Endodermal cell (in vitro differentiated cells): ENCODE measurements at places on chromosomes 2 and 18. TPM values are rescaled to one million over a fixed set of nuclear protein-coding genes. Genes with fewer than 3 reads are reported as not detected.

GRCh38 chr18:50107468-50107977, 87.4 kb downstream of the MYO5B start:
- DNase-seq: peak; percentile 20
- H3K4me1 ChIP-seq: peaks cover 5% of the 10 kb centered on the region
- H3K27ac ChIP-seq: no peak overlapping the region
- no peak overlapping the region for H3K4me3 ChIP-seq

- H3K36me3 ChIP-seq: no peaks in the 10 kb centered on the region
- no peak overlapping the region for H3K27ac ChIP-seq
- H3K27me3 ChIP-seq: peaks cover 20% of the 10 kb centered on the region
- no peaks in the 10 kb centered on the region for H3K4me1 ChIP-seq
Observed at GRCh38 chr18:9101730-9102507, 580 bp upstream of the NDUFV2 start.

GRCh38 chr2:66699793-66700676, 265.1 kb downstream of the MEIS1 start:
- H3K4me1 ChIP-seq: no peaks in the 10 kb centered on the region
- no peak overlapping the region for H3K4me3 ChIP-seq
- no peaks in the 10 kb centered on the region for H3K27me3 ChIP-seq
- DNase-seq: no peak
- H3K36me3 ChIP-seq: no peaks in the 10 kb centered on the region
- H3K27ac ChIP-seq: peak overlapping the region; percentile 79

- no peak overlapping the region for H3K4me3 ChIP-seq
- no peak overlapping the region for H3K27ac ChIP-seq
- DNase-seq: peak; percentile 90
- peaks cover 3% of the 10 kb centered on the region for H3K4me1 ChIP-seq
- no peaks in the 10 kb centered on the region for H3K27me3 ChIP-seq
- H3K36me3 ChIP-seq: no peaks in the 10 kb centered on the region
Observed at GRCh38 chr2:27016801-27017325, 15.9 kb upstream of the TMEM214 start.

GRCh38 chr2:203678971-203679370, 27.5 kb upstream of the CD28 start:
- H3K27ac ChIP-seq: no peak overlapping the region
- no peak overlapping the region for H3K4me3 ChIP-seq
- DNase-seq: no peak
- no peaks in the 10 kb centered on the region for H3K4me1 ChIP-seq

DNA sequence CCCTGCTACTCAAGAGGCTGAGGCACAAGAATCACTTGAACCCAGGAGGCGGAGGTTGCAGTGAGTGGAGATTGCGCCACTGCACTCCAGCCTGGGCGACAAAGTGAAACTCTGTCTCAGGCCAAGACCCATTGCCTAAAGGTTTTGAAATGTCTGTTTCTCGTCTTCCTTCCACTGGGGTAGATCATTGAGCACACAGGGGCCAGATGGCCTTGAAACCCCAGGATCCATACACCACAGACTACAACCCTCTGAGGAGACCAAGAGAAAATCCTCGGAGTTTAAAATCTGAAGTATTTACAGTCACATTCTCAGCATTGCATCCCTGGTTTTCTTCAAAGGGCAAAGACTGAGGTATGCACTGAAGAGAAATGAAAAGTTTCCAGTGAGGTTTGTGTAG, 7.1 kb upstream of the EPAS1 start:
- H3K27me3 ChIP-seq: peaks cover 49% of the 10 kb centered on the region
- H3K4me1 ChIP-seq: peaks cover 2% of the 10 kb centered on the region
- H3K27ac ChIP-seq: no peak overlapping the region
- H3K4me3 ChIP-seq: no peak overlapping the region
- H3K36me3 ChIP-seq: no peaks in the 10 kb centered on the region
- no peak for DNase-seq

NYAP2 gene
- not detected in 2 replicates for total RNA-seq

NXPH2 gene
- total RNA-seq: 0.35 to 4.8 TPM (median 4.3 TPM) in 3 replicates

ALLC gene
- not detected in 3 replicates for total RNA-seq

DNA sequence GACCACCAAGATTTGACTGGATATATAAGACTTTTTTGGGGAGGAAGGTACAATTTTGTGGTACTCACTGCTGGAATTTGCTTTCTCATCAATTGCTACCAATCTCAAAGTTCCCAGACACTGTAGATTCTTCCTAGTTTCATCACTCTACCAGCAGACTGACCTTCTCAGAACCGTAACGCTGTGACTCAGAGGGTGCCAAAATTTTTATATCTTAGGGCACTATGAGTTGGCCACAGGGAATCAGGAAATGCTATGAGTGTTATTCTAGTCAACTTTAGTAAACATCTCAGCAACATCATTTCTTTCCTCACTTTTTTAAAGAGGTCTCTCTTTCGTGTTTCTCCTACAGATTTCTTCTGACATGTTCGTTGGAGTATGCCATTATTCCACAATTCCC, 499.0 kb downstream of the TMX3 start:
- H3K27me3 ChIP-seq: no peaks in the 10 kb centered on the region
- no peaks in the 10 kb centered on the region for H3K36me3 ChIP-seq
- no peaks in the 10 kb centered on the region for H3K4me1 ChIP-seq
- no peak overlapping the region for H3K27ac ChIP-seq
- no peak for DNase-seq

DNA sequence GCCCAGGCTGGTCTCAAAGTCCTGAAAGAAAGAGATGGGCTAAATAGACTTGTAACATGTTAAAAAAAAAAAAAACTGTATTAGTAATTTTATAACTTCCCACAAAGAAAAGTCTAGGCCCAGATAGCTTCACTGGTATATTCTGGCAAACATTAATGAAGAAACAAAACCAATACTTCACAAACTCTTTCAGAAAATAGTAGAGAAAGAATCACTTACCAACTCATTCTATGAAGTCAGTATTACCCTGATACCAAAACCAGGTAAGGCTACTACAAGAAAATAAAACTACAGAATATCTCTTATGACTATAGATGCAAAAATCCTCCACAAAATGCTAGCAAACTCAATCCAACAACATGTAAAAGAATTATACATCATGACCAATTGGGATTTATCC, 59.9 kb upstream of the ODC1 start:
- H3K27me3 ChIP-seq: no peaks in the 10 kb centered on the region
- H3K4me3 ChIP-seq: no peak overlapping the region
- no peak overlapping the region for H3K27ac ChIP-seq
- DNase-seq: no peak
- H3K36me3 ChIP-seq: no peaks in the 10 kb centered on the region

MAP4K3 gene
- 39.2 to 45.5 TPM (median 39.6 TPM) in 3 replicates for total RNA-seq

DNA sequence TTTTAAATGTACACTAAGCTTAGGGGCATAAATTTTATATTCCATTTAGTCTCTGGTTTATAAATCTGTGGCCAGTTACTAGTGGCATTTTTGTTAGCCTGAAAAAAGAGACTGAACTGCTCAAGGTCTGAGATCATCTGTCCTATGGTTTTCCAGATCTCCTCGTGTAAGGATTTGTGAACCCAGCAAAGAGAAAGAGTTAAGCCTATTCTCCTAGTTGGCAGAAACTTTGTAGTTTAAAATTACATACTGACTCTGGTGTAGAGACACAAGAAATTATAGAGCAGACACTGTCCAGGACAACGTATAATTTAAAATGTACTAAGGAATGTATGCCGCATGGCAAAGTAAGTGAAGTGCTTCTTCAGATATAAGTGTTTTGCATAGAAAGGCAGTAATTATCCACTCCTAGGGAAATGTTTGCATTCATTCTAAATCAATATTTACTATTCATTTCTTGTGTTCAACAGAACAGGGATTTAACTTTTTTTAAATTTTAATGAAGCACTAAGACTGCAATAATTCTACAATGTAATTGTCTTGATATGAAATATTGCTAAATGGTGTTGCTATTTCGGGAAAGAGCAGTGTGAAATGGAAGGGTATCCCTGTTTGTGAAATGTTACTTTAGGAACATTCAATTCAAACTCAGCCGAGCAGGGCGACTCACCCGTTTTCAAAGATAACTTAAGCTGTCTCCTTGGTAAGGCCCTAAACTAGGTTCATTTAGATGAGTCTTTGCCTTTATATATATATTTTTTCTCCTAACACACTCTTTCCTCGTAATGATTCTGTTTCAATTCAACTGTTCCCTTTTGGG, 508.4 kb upstream of the ZEB2 start:
- no peak overlapping the region for H3K27ac ChIP-seq
- H3K36me3 ChIP-seq: no peaks in the 10 kb centered on the region
- H3K4me1 ChIP-seq: no peaks in the 10 kb centered on the region
- no peak overlapping the region for H3K4me3 ChIP-seq
- H3K27me3 ChIP-seq: no peaks in the 10 kb centered on the region
- DNase-seq: no peak

ITGB6 gene
- total RNA-seq: 0.23 and 0.24 TPM in 2 replicates

- peaks cover 42% of the 10 kb centered on the region for H3K36me3 ChIP-seq
- H3K4me3 ChIP-seq: peak overlapping the region; percentile 98
- DNase-seq: no peak
- H3K27ac ChIP-seq: peak overlapping the region; percentile 92
- no peaks in the 10 kb centered on the region for H3K4me1 ChIP-seq
Observed at GRCh38 chr2:136113209-136113971, 4.6 kb downstream of the CXCR4 start.

GRCh38 chr2:49113046-49113445, 41.3 kb downstream of the FSHR start:
- DNase-seq: no peak
- no peak overlapping the region for H3K4me3 ChIP-seq
- no peaks in the 10 kb centered on the region for H3K4me1 ChIP-seq
- no peaks in the 10 kb centered on the region for H3K27me3 ChIP-seq

DNA sequence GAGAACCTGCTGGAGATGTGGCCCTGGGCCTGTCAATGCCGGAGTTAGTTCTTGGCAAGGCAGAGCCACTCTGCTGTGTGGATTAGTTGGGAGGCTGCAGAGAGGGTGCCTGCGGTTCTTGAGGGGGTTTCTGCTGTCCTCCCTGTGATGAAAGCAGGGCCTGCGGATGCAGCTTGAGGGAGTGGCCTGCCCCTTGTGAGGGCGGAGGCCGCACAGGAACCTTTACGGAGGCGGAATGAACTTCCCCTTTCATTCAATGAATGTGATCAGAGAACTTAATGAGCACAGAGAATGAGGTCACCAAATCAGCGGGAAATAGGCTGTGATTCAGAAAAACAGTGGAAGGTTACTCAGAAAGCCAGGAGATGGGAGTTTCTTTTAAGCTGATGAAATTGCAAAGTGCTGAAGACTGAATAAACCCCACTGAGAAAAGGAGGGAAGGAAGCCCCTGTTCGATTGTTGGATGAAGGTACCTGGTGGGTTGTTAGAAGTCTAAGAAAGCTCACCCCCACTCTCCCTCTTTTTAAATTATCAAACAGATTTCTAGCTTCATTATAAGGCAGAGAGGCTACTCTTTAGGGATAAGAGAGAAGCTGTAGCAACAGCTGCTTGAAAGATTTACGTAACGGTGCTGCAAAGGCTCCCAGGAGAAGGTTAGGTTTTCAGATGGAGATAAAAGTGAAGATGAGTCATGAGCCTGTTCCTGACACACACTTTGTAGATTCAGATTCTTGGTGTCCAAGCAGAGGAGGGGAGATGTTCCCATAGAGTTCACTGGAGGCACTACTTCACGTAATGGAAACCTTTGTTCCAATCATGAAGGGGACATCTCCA, 47.4 kb downstream of the VWA3B start:
- no peaks in the 10 kb centered on the region for H3K27me3 ChIP-seq
- H3K4me3 ChIP-seq: no peak overlapping the region
- DNase-seq: peak; percentile 62
- no peaks in the 10 kb centered on the region for H3K36me3 ChIP-seq
- H3K4me1 ChIP-seq: peaks cover 11% of the 10 kb centered on the region

DNA sequence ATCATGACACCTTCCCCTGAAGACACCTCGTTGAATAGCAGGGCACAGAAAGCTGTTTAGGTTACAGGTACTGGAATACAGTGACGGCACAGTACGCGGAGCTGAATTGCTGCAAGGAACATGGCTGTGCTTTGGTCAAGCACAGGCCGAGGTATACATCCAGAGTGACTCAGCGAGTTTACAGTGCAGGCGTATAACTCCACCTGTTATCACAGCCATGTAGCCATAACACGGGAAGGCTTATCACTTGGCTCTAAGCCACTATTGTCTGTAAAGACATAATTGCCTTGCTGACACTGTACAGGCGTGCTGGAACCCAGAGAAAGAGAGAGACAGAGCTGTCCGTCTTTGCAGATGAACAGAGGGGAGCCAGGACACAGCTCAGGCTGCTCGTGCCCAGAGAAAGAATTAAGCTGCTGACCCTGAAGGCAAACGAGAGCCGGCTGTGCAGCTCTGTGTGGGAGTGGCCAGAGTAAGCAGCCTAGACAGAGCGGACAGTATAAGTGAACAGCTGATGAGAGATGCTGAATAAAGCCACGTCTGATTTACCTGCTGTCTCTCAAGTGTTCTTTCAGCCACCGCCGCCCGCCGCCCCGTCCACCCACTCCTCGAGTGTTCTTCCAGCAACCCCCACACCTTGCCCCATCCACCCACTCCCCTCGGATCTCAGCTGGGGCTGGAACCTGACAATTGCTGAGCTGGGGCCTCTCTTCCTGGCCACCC, 87.3 kb upstream of the PPP1CB start:
- no peaks in the 10 kb centered on the region for H3K27me3 ChIP-seq
- H3K4me3 ChIP-seq: no peak overlapping the region
- DNase-seq: no peak
- H3K36me3 ChIP-seq: no peaks in the 10 kb centered on the region
- H3K27ac ChIP-seq: peak overlapping the region; percentile 12
